ENCODE measurements at places on chromosomes 7 and 10.
A peak's percentile ranks its signal among the peaks of the same experiment; 100 is the strongest.

DNA sequence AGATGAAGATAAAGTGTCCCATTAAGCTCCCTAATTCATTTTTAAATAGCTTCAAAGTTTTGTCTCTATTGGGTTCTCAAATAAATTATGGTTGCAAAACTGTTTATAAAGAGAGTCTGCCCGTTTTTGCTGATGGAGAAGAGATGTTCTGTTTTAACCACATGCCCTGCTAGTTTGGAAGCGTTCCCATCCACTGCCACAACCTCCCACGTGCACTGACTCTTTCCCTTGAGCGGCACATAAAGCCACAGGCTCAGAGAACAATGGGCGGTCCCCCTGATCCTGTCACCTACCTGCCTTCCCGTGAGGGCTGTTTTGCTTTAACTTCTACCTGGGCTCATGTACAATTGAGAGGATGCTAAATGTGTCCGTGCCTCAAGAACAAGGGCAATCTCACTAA, 65.5 kb downstream of the CPVL start:
- H3K36me3 ChIP-seq, result peaks cover 4% of the 10 kb centered on the region
- no peak for DNase-seq
- peaks cover 15% of the 10 kb centered on the region for H3K4me1 ChIP-seq
- no peaks in the 10 kb centered on the region for H3K27me3 ChIP-seq
- no peak overlapping the region for H3K27ac ChIP-seq
- H3K4me3 ChIP-seq, result no peak overlapping the region

GRCh38 chr7:98168904-98169621, 42.2 kb upstream of the BHLHA15 start:
- no peaks in the 10 kb centered on the region for H3K27me3 ChIP-seq
- H3K4me1 ChIP-seq, result peaks cover 20% of the 10 kb centered on the region
- H3K36me3 ChIP-seq, result peaks cover 8% of the 10 kb centered on the region
- H3K4me3 ChIP-seq, result no peak overlapping the region

DNA sequence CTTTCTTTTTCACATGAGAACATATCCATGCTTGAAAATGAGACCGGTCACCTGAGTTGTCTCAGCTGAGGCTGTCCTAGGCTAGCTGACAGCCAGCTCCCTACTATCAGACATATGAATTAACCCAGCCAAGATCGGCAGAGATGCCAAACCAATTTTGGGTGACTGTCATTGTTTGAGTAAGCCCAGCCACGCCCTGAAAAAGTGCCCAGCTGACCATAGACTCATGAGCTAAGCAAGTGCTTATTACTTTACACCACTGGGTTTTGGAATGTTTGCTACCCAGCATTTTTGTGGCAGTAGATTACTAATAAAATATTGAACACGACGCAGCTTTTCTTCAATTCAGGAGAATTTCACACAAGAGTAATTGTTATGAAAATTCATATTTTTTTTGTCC, 265.2 kb upstream of the LYZL1 start:
- H3K27ac ChIP-seq, result peak overlapping the region; percentile 60
- peaks cover 12% of the 10 kb centered on the region for H3K4me1 ChIP-seq
- DNase-seq, result no peak
- no peaks in the 10 kb centered on the region for H3K27me3 ChIP-seq
- H3K4me3 ChIP-seq, result no peak overlapping the region
- no peaks in the 10 kb centered on the region for H3K36me3 ChIP-seq

- peaks cover 61% of the 10 kb centered on the region for H3K27me3 ChIP-seq
- DNase-seq, result no peak
- H3K4me3 ChIP-seq, result no peak overlapping the region
- H3K27ac ChIP-seq, result no peak overlapping the region
- H3K4me1 ChIP-seq, result peaks cover 6% of the 10 kb centered on the region
Observed at GRCh38 chr10:97851341-97852001, 1.8 kb downstream of the GOLGA7B start.

DNA sequence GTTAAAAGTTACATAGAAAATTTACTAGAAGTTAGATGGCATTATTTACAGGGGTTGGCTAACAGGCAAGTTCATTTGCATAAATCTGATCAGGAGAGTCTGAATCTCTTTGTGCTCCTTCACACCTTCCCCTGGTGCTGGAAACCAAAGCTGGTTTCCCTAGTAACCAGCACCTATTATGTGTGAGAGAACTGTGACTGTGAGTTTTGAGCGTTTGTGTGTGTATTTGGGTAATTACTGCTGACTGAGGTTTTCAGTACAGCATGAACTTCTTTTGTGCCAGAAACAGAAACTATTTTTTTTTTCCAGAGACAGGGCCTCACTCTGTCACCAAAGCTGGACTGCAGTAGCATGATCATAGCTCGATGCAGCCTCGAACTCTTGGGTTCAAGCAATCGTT, 10.3 kb upstream of the IFIT1B start:
- no peaks in the 10 kb centered on the region for H3K36me3 ChIP-seq
- H3K27ac ChIP-seq, result peak overlapping the region; percentile 53
- H3K4me1 ChIP-seq, result peaks cover 22% of the 10 kb centered on the region
- no peak for DNase-seq
- H3K4me3 ChIP-seq, result no peak overlapping the region

All from nephron progenitor cell (in vitro differentiated cells).